ENCODE measurements at places on chromosomes 3 and 15.

DNA sequence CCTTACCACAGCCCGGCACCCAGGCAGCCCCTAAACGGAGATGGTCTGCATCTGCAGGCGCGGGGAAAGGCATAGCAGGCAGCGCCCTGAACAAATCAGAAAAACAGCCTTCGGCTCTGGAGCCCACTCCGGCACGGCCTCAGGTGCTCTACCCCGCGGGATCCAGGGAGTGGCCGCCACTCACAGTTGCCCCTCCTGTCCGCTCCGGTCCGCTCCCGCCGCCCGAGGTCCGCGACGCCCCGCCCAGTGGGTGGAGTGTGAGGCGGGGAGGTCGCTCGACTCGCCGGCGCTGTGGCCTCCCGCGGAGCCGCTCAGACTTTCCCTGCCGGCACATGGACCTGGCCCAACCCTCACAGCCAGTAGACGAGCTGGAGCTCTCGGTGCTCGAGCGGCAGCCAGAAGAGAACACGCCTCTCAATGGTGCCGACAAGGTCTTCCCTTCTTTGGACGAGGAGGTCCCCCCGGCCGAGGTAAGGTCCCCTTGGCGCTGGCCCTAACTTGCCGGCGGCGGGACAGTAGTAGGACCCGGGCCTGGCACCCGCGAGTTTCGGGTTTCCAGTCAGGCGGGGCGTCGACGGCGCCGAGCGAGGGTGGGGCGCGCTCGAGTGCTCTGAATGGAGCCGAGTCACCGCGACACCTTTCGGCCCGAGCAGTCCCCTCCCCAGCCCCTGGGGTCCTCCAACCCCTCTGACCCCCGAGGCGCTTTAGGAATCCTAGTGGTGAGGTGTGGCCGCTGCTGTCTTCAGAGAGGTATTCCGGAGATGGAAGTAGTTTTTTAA lies at the start of gene C3orf52:
TSS of gene C3orf52 (plus strand) at position 314 of the 779 bp plus-strand sequence. CDS start at position 333, 19 bp downstream.
- DNase-seq = peak; percentile 84

GRCh38 chr3:74033381-74033780 lies 408.6 kb upstream of the PDZRN3 start:
- DNase-seq = no peak

GRCh38 chr15:40379853-40380252 lies 2.7 kb upstream of the KNSTRN start:
- DNase-seq = peak; percentile 74

DNA sequence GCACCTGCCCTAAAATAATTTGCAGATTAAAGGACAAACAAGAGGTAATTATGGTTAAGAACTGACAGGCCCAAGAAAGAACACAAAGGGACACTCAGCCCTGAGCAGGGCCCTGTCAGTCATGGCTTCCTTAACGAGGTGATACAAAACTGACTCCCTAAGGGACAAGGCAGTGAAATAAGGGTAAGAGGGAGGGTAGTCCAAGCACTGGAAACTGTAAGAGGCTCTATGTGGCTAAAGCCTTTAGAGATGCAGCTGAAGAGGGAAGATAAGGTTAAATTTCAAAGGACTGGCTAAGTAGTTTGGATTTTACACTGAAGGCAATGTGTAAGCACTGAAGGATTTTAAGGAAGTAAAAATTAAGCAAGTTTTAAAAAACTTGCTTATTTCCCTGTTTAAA lies 3.9 kb downstream of the ATR start:
- no peak for DNase-seq

GRCh38 chr3:33039628-33040027 lies 57.3 kb downstream of the GLB1 start:
- DNase-seq = no peak
